Stimulated activated CD4-positive, alpha-beta T cell treated with anti-CD3 and anti-CD28 coated beads, Interleukin-15, amount 100 ng/mL, for 48 hours (primary cell): ENCODE measurements at places on chromosomes 12 and 14.

- DNase-seq: no peak
Observed at GRCh38 chr12:49885118-49885517, 18.6 kb downstream of the FAIM2 start.

GRCh38 chr12:85951823-85952222 is 77.7 kb downstream of the NTS start:
- DNase-seq: no peak

DNA sequence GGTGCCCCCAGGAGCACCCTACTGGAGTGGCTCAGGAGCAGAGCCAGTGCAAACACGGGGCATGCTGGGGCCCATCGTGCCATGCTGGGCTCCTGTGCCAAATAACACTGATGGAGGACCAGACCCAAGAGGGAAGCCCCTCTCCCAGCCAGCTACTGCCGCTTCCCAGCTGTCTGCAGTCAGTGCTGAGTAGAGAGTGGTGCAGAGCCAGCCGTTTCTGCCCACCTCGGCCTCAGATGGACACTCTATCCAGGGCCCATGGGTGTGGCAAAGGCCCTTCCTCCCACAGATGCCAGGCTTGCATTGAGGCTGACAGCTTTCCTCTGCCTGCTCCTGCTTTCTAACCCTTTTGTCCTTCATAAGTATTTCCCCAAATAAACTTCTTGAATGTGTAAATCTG is 13.2 kb downstream of the CLBA1 start:
- DNase-seq: no peak

DNA sequence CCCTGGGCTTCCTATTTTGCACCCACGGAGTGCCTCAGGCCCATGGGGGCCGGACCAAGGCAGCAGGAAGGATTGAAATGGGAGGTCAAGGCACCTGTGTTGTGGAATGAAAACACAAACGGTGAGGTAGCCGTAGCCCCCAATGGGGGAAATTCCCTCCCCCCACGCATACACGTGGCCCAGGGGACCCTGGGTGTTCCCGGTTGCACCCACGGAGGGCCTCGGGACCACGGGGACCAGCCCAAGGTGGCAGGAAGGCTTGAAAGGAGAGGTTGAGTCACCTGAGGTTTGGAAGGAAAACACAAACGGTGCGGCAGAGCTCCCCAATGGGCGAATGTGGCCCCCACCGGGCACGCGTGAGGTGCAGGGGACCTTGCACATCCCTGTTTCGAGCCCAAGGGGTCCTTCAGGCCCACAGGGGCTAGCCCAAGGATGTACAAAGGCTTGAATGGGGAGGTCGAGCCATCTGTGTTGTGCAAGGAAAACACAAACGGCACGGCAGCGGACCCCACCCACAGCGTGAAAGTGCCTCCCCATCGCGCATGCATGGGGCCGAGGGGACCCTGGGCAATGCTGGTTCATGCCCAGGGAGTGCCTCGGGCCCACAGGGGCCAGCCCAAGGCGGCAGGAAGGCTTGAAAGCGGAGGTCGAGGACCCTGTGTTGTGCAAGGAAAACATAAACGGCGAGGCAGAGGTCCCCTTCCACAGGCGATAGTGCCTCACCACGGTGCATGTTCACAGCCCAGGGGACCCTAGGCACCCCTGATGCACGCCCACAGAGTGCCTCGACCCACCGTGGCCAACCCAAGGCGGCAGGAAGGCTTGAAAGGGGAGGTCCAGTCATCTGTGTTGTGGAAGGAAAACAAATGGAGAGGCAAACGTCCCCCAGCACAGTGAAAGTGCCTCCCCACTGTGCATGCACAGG is 376.7 kb downstream of the ALG10 start:
- DNase-seq: no peak

- DNase-seq: no peak
Observed at GRCh38 chr14:75515629-75515996, 6.7 kb upstream of the BATF start.

DNA sequence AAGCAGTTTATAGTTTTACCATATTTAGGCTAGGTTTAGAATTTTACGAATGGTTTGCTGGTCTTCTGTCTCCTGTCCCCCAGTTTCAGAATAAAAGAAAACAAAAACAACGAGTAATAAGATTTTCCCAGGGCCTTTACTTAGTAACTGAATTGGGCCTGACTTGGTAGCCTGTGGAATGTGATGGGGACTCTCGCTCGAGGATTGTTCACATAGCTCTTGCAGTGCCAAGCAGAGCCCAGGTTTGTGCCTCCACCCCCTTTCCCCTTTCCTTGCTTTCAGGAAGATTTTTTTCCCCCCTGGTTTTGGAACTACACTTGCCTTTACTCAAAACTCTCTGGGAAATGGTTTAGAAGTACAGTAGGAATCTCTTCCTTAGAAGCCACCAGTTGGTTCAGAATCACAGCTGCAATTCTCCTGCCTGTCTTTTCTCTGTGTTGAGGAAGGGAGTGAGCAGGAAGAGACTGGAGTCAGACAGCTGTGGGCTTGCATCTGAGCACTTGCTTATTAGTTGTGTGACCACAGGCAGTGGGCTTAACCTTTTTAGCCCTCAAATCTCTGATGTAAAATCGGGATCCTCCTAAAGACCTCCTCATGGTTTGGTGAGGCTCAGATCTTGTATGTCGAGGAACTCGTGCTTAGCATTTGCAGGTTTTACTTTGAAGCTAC is 501.2 kb downstream of the PCNX1 start:
- DNase-seq: no peak

- no peak for DNase-seq
Observed at GRCh38 chr12:93670104-93670503, 7.1 kb upstream of the CRADD start.

- DNase-seq: no peak
Observed at GRCh38 chr14:68854421-68854820, 61.6 kb upstream of the ZFP36L1 start.

DNA sequence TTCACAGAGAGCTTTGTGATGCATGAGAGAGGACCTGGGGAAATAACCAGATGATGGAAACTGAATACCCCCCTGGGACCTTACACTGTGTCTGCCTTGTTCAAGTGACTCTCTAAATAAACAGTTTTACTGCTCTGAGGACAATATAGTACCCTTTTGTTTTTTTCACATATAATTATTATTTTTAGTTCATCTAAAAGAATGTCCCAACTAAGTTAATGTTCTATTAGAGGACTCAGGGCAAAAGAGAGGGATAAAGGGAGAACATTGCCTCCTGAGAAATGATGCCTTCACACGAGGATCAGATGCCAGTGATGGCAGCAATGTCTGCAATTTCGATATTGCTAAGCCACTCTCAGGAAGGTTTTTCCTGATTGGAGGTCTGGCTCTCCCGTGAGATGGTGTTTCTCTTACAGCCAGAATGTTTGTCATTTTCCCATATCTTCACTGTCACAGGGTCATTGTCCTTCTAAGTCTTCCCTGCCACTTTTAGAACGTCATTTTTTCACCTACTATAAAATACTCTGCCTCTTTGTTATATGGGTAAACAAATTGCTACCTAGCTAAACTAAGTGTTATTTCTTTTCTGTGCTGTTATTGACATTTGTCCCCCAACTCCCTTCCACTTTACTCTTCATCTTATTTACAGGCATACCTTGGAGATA is 201.6 kb downstream of the RAD51B start:
- DNase-seq: no peak

GRCh38 chr12:106082216-106083175 is 56.3 kb downstream of the NUAK1 start:
- DNase-seq: no peak

DNA sequence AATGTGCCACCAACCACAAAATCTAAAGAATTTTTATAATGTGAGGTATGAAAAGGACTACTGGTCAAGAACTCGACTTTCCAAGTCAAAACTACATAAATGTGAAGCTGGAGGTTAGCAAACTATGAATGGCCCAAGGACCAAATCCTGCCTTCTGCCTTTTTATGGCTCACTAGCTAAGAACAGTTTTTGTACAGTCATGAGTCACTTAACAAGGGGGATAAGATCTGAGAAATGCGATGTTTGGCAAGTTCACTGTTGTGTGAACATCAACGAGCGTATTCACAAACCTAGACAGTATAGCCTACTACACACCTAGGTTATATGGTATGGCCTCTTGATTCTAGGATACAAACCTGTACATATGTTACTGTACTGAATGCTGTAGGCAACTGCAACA is 28.2 kb downstream of the FERMT2 start:
- DNase-seq: no peak

DNA sequence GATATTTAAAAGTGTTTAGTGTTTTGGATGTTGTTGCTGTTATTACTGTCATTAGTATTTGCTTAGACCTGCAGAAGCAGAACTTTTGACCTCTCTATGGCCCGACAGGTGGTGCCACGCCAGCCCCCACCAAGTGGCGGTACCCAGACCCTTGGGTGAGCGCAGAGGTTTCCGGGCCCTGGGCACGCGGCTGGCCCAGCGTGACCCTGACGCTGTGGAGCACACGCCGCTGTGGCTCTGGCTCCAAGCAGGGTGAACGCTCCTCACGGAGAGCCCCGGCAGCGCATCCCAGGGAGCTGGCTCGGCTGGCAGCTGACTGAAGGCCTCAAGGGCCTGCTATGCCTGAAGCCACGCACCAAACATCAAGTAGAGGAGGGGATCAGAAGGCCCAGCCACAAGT is 22.6 kb downstream of the SLC25A47 start:
- DNase-seq: no peak

DNA sequence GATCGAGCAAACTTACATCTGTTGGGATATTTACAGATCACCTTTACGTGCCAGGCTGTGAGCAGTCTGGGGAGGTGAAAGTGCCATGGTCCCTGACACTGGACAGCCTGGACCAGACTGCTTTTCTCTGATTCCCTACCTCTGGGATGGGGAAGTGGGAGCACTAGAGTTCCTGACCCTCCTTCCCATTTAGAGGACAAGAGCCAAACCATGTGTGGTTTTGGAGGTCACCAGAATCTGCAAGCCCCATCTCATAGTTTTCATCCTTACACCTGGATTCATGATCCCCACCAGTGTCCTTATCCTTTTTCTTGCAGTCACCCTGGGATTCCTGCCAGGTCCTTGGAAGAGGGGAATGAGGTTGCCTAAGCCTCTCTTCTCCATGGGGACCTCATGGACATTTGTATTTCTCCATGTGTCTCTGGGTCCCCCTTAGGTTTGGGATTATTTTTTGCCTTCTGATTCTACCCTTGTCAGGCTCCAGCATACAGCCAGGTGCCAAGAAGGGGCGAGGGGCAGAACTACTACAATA is 1.5 kb upstream of the WNT10B start:
- no peak for DNase-seq

DNA sequence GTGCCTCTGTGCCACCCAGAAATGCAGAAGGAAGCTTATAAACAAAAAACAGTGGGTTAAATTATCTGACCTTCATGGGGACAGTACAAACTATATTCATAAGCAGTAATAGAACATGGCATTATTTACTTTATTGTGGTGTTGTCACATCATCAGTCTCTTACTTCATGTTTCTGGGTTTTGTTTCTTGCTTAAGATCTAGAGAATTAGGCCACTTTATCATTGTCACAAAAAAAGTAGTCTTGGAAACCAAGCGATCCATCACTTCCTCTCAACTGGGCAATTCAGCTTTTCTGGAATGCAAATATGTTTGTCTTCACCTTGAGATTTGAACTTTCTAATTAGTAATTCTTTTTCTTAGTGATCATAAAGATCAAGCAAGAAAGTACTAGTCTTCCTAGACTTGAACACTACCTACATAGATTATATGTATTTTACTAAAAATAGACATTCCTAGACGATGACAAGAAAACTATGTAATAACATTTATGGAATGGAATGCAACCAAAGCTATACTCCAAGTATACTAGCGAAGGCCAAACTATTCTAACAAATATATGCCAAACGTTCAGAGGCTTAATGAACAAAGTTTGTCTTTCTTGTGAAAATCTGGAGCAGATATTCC is 363.4 kb downstream of the DAD1 start:
- no peak for DNase-seq

GRCh38 chr12:85558684-85559083 is 277.5 kb downstream of the RASSF9 start:
- DNase-seq: no peak

DNA sequence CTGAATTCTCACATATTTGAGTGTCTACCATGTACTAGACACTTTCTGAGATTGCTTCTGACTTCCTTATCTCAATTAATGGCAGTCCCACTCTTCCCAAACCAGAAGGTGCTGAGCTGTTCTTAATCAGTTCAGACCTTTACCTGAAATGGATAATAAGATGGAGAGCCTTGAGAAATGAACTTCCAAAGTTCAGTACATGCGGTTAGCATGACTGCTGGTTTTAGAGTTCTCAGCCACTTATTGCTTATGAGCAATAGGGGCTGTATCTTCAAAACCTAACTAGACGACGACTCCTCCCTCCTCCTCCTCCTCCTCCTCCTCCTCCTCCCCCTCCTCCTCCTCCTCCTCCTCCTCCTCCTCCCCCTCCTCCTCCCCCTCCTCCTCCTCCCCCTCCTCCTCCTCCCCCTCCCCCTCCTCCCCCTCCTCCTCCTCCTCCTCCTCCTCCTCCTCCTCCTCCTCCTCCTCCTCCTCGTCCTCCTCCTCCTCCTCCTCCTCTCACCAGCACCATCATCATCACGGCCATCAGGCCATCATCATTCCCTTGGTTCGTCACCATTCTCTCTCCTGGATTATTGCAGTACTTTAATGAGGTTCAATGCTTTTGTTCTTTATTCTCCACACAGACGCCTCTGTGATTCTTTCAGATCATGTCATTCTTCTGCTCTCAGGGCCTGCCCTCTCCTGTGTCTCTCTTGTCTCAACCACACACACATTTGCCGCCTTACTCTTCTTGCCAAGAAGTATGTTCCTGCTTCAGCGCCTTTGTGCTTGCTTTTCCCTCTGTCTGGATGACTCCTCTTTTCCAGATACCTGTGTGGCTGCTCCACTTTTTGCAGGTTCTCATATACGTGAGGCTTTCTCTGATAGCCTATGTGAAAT is 2.7 kb downstream of the PCNX1 start:
- no peak for DNase-seq

- DNase-seq: no peak
Observed at GRCh38 chr12:131642101-131642540, 68.8 kb upstream of the SFSWAP start.

- DNase-seq: no peak
Observed at GRCh38 chr12:103748002-103748401, 93.0 kb downstream of the NT5DC3 start.

DNA sequence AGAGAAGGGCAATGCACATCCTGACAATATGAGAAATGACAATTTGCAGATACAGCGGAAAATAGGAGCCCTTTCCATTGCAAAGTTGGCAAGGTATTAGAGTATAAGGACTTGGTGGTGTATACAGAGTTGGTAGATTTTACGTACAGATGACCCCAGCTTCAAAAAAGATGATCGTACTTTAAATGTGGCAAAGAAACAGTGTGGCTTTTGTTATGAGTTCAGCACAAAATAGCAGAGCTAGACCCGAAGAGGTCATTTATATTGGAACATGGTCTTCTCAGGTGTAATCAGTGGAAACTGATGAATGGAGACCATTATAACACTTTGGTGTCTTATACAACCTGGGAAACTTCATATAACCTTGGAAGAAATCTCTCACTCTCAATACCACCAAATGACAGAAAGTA is 2.3 kb downstream of the CLEC2B start:
- no peak for DNase-seq
